ENCODE measurements at places on chromosomes 6 and 20.

DNA sequence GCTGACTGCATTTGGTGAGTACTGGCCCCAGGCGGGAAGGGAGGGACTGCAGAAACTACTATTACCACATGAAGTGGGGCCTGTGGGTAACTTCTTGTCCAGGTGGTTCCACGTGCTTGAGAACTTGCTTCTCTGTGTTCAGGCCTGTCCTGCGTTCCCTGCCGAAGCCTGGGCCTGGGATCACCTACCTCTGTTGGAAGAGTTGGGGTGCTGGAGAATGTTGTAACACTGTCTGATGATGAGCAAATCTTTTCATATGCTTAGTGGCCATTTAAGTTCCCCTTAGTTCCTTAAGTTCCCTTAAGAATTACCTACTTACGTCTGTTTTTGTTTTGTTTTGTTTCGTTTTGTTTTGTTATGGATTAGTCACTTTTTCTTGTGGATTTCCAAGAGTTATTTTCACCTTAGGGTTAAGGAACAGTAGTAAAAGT, 154.4 kb downstream of the DTNBP1 start:
- no peak for DNase-seq

DNA sequence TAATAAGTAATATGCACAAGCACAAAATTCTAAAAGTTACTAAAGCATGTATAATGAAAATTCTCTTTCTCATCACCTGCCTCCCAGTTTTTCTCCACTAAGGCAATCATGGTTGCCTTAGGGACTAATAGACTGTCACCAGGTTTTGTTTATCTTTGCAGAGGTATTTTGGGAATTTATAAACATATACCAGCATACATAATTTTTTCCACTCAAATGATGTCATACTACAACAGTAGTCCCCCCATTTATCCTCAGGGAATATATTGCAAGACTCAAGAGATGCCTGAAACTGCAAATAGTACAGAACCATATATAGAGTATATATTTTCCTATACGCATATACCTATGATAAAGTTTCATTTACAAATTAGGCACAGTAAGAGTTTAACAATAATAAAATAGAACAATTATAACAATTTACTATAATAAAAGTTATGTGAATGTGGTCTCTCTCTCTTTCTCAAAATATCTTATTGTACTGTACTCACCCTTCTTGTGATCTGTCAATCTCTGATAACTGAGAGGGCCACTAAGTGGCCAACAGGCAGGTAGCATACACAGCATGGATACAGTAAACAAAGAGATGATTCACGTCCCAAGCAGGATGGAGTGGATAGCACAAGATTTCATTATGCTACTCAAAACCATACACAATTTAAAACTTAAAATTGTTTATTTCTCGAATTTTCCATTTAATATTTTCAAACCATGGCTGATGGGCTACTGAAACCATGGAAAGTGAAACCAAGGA, 19.7 kb downstream of the RBL1 start:
- no peak for DNase-seq

DNA sequence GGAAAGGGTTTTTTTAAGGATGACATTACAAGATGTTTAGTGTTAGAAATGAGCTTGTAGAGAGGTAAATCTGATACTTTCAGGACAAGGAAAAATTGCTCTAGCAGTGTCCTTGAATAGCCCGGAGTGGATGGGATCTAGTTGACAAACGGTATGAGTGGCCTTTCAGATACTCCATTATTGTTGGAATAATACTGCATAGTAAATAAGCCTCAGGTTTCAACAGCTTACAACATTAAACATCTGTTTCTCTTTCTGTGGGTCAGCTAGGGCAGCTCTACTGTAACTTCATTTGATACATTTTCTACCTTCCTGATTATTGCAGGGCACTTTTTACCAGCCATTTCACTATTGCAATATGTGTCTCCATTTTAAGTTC, 118.0 kb downstream of the B3GAT2 start:
- DNase-seq = no peak

DNA sequence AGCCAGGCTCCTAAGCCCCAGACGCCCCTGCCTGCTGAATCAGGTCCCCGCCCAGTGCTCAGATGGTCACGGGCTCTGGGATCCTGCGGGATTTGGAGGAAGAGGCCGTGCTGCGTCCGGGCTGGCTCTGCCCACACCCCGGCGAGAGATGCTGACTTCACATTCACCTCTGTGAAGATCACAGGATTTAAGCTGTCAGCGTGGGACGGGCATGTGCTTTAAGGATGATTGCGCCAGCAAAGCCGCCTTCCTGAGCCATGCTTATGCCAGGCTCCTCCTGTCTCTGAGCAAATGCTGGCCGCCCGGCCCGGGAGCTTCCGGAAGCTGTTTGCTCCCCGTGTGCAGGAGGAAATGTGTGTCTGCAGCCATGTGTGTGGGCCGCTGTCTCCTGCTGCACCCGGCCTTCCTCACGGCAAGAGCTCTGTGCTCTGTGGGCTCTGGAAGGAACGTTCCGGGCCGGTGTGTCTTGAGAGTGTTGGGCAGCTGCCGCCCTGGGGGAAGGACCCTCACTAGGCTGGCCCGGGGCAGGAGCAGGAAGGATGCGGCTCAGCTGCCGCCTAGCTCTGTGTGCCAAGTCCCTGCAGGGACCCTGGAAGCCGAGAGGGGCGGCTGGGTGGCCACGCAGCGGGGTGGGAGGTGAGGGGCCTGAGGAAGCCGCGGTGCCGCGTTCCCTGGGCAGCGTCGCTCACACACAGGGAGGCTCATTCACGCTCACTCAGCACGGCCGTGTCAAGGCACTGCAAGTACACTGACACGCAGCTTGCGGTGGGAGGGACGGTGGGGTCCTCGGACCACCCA, 19.0 kb upstream of the BHLHE23 start:
- no peak for DNase-seq

DNA sequence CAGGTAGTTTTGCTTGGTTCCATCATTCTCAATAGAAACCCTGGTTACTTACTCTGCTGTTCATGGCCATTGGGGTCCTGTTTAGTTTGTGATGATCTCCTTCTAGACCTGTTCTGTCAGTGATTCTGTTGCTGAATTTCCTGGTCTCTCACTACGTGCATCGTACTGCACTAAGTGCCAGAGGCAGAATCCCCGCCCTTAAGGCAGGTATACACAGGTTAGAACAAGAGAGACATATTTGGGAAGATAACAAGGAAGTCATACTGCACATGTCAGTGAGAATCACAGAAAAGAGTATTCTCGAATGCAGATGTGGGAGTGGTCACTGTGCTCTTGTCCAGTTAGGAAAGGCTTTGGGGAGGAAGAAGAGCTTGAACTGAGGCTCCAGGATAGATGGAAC, 148.1 kb upstream of the MYLIP start:
- DNase-seq = no peak

GRCh38 chr20:54548849-54549248, 73.5 kb downstream of the DOK5 start:
- DNase-seq = no peak

DNA sequence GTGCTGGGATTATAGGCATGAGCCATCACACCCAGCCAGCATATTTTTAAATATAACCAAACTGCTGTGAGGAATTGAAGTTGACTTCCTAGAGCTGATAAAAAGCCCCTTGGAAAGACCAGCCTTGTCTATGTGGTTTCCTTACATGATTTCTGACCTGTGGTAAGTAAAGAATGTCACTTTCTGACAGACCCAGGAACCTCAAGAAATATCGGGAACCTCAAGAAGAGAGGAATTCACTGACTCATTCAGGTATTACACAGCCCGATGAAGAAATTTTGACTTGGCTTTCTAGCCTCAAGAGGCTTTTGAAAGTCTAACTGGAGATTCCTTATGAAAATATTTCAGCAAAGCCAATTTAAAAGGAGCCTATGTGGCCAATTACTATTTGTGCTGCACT, 71.8 kb downstream of the FOXF2 start:
- no peak for DNase-seq

- DNase-seq = peak; percentile 52
Measured at GRCh38 chr20:43658069-43658722, 8.7 kb upstream of the MYBL2 start.

DNA sequence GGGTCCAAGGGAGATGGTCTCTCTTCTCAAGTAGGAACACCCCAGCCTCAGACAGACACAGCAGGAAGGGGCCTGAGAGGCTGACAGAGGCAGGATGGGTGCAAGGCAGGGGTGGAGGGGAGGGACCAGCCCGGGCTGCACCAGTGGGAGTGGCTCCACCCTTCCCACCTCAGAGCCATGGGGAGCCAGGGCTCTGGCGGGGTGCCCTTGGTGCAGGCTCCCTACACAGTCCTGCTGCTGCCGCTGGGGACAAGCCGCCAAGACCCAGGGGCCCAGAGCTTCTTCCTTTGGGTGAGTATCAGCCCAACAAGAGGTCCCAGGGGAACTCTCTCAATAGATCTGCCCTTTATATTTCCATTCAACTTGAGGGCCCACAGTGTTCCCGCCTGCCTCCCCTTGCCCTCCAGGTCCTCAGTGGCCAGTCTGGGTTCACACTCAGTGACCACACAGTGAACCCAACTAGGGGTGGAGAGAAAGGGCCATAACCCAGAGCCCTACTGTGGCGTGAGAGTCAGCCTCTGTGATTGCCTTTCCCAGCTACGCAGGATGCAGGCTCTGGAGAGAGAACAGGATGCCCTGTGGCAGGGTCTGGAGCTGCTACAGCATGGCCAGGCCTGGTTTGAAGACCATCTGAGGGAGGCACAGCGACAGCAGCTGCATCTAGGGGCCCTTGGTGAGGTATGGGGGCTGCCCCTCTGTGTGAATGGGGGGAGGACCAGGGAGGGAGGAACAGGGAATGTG, 592 bp downstream of the SAPCD1 start:
- DNase-seq = no peak

DNA sequence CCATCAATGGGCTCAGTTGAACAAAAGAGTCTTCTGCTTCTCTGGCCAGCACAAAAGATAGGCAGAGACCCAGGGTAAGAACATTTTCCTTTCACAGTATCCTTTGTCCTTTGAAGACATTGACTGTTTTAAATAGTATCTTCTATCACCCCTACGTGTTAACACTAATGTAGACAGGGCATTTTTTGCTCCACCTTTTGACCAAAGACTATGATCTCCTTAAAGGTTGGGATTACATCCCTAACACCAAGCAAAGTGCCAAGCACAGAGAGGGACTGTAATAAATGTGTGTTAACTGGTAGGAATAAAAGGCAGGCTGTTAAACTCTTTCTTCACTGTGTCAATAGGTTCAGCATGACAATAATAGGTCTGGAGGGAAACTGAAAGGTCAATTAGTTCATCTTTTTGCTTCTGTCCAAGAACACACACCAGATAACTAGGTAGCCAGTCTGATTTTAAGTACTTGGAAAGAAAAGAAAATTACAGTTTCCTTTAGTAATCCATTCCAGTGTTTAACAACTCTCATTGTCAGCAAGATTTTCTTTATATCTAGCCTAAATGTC, 63.6 kb upstream of the NOX3 start:
- no peak for DNase-seq

GRCh38 chr20:2873747-2874041, 413 bp downstream of the PTPRA start:
- peak; percentile 71 for DNase-seq

GRCh38 chr6:26457264-26457805, 420 bp upstream of the BTN2A1 start:
- DNase-seq = no peak

DNA sequence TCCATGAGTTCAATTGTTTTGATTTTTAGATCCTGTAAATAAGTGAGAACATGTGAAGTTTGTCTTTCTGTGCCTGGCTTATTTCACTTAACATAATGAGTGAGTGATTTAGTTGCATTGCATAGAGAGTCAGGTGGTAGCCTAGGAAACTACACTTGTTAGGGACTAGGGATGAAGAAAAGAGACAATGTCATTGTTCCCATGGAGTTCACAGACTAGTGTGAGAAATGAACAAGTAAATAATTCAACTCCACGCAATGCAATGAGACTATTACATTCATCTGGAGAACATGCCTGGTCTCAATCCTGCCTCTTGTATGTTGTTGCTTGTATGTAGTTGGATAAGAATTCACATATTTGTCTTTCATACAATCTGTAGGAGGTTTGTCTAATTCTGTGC, 76.3 kb upstream of the B3GAT2 start:
- DNase-seq = no peak

DNA sequence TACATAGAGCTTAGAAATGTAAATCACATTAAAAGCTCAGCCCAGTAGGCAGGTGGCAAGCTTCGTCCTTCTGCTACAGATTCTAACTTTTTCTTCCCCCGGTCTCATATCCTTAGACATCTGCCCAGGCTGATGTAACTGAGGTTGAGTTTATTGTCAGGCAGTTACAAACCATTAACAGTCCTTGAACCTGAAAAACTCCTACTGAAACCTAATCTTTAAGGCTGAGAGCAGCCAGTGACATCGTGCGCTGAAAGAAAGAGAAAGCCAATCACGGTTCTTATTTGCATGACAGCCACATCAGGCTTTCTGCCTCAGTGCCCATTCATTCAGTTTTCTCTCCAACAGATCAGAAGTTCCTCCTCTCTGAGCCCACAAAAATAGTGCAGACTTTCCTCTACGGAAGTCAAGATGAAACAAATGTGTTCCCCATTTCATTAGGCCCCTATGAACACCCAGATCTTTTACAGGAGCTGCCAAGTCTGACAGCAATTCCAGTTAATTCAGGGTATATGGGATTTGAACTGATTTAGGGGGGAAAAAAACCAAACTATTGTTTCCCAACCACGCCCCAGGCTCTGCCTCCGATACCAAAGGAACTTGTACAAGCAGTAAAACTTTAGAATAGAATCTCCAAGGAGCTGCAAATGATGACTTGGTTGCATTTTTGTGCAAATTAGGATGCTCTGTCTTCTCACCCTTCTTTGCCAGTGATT, at the start of gene NHSL1:
Gene NHSL1, minus strand, starts transcription at position 192 of the 716 bp plus-strand sequence. CDS start 204 bp downstream, outside the sequence.
- DNase-seq = peak; percentile 15

DNA sequence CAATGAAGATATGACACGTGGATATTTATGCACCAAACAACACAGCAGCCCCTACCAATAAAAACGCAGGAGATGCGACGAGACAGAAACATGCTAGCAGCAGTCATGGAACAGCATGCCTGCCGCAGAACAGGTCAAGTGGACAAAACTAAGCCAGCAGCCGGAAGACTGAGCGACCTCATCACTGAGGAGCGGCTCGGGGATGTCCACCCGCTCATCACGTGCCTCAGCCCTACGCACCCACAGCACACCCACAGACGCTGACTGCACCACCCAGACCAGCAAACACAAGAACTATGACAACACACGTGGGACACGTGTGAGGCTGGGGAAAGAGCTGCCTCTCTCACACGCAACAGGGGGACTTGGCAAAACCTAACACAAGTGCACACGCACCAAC, 81.7 kb downstream of the TAF4 start:
- DNase-seq = no peak

DNA sequence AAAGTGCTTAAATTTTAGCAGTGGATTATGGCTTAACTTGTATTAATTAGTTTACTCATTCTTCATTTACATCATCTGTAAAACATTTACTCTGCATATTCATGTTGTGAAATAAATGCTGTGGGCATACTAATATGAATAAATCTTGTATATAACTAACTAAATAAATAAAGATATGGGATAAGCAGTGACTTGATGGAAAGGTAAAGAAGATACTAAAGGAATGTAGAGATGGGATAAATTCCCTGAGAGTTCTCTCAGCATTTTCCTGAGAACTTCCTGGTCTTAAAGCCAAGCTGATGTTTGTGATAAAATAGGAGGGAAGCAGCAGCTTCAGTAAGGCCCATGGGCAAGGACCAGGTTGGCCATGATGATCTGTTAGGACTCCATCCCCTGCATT, 652.1 kb downstream of the RNF144B start:
- no peak for DNase-seq
